ENCODE measurements at places on chromosomes 16 and 17.
A peak's percentile ranks its signal among the peaks of the same experiment; 100 is the strongest.

GRCh38 chr17:32971171-32971570 lies 20.5 kb upstream of the SPACA3 start:
- DNase-seq: peak; percentile 50

DNA sequence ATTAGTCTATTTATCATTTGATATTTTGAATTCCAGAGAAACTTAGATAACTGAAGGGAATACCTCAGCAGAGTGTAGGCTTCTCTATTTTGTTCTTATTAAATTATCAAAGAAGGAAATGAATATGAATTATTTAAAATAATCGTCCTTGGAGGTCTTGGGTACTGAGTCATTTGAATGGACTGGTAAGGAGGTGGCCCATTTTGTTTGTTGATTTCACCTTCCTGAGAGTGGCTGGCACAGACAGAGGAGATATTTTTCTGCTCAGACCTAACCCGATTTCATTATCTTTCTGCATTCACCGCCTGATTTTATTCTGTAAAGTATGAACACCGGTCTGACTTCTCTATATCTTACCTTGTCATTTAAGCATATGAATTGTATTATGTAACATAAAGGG lies 88.0 kb downstream of the USP22 start:
- no peak for DNase-seq

DNA sequence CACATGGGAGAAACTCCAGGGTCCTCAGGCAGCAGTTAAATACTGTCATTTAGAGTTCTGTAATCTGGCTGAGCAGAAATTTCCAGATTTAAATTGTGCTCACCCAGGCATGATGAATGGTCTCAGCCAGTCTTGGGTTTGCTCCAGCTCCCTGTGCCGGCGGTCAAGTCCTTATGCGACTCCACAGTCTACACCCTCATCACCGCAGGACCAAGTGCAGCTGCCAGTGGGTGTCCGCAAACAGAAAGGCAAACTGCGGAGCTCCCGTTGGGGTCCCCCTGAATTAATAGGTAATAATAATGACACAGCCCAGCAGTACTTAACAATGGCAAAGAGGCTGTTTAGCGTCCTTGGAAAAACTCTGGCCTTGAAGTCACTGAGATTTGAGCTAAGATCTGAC lies 3.9 kb upstream of the CACNG4 start:
- no peak for DNase-seq

GRCh38 chr17:65659512-65659911 lies 98.1 kb upstream of the AXIN2 start:
- DNase-seq: no peak

Data from epithelial cell of esophagus (primary cell).